BJ (cell line): ENCODE measurements at places on chromosomes 12 and 14. TPM values are rescaled to one million over a fixed set of nuclear protein-coding genes. Genes with fewer than 3 reads are reported as not detected.

GALNT4 gene
- polyA plus RNA-seq = 2.1 and 4.2 TPM in 2 replicates

SLC25A21 gene
- polyA plus RNA-seq = 0.23 and 0.50 TPM in 2 replicates

ABHD12B gene
- polyA plus RNA-seq = not detected in 2 replicates

GRCh38 chr14:65255583-65256461 lies 153.5 kb upstream of the MAX start:
- DNase-seq = no peak

- no peak for DNase-seq
These were observed 18.7 kb downstream of the GRIN2B start for GRCh38 chr12:13962699-13963098.

- DNase-seq = no peak
These were observed 25.8 kb downstream of the HIP1R start for GRCh38 chr12:122860854-122861586.

- no peak for DNase-seq
These were observed 228.6 kb upstream of the RTL1 start for GRCh38 chr14:101132051-101132571.

GRCh38 chr12:42564556-42564955 lies 25.0 kb downstream of the PRICKLE1 start:
- peak; percentile 66 for DNase-seq
